ENCODE measurements at places on chromosomes 13 and 19. TPM values are rescaled to one million over a fixed set of nuclear protein-coding genes. Genes with fewer than 3 reads are reported as not detected.

- DNase-seq = peak; percentile 80
Observed at GRCh38 chr13:95201814-95202651, 99.2 kb downstream of the ABCC4 start.

GRCh38 chr13:112244495-112245177 lies 131.5 kb upstream of the SPACA7 start:
- DNase-seq = no peak

DNA sequence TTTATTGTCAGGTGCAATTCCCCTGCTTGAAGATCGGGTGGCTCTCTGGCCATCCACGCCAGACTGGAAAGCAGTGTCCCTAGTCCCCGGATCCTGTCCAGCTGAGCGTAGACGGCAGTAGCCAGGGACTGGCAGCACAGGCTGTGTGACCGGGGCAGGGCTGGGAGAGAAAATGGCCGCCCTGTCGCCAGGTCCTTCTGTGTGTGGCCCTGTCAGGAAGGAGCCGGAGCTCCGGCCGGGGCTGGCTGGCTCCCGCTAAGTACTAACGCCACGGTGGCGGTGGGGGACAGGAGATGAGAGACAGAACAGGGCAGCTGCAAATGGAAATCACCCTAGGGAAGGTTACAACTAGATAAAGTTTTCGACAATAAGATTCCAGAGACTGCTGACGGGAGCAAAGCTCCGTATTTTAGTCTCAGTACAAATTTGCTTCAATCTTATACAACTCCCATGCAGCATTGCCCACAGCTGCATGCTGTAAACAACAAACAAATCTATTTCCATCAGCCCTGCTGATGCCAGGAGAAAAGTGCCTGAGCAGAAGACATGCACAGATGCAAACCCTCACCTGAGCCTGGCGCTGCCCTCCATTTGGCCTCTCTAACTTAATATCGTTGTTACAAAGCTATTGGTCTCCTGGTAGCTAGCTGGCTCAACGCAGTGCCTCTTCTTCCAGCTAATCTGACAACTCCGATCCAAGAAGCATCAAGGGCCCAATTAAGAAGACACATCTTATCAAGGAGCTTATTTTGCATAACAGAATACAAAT lies 253.0 kb downstream of the TSHZ3 start:
- DNase-seq = no peak

GRCh38 chr13:98451676-98452470 lies 125.0 kb downstream of the STK24 start:
- DNase-seq = no peak

- DNase-seq = peak; percentile 7
Observed at GRCh38 chr13:95035311-95036109, 265.7 kb downstream of the ABCC4 start.

DNA sequence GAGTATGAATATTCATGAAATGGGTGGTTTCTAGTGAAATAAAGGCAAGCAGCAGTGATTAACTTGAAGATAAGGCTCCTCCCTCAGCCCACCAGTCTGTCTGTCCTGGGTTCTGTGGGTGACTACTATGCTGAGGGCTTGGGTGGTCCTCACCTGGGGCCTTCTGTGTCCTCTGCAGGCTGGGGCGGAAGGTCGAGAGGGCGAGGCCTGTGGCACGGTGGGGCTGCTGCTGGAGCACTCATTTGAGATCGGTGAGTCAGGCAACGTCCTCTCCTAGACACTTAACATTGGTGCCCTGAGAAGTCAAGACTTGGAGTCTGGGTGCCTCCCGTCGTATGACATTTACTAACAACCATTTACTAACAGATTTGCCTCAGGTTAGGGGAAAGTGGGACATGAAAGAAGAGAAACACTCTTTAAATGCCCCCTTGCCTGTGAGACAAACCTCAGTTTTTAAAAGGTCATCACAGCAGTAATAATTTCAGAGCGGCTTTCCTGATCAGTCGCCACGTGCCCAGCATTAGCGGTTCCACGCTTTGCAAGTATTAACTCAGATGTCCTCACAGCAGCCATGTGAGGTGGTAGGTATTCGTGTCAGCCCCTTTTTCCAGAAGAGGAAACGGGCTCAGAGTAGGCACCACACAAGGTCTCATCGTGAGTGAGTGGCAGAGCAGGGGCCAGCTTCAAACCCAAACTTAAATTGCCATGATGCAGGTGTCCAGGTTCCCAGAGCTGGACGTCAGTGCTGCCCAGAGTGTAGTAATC lies 1.3 kb upstream of the GARIN5A start:
- DNase-seq = no peak

DNA sequence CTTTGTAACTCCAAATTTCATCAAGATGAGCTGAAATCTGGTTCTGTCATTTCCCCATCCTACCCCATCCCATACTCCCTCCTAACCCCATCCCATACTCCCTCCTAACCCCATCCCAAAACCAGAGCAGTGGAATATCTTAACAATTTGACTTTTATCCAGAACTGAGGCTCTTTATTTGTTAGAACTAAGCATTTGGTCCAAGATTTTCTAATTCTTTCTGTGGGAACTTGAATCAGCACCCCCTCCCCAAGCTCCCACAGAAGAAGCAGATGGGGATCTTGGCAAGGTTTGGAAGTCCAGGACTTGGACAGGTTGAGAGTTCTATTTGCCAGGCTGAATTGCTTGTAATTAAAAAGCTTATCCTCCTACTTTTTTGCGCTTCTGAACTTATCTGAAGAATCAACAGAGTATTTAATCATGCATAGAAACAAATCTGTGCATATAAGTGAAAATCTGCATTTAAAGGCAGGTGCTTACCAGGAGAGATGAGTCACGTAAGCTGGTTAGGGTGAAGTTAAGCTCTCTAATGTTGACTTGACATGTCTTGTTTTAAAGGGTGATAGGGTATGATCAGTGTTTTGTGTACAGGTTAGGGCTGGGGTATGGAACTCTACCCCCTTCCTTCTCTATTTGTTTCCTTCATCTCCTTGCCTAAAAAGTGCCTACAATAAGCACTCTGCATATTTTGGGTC lies 111.1 kb downstream of the COG6 start:
- DNase-seq = no peak

DNA sequence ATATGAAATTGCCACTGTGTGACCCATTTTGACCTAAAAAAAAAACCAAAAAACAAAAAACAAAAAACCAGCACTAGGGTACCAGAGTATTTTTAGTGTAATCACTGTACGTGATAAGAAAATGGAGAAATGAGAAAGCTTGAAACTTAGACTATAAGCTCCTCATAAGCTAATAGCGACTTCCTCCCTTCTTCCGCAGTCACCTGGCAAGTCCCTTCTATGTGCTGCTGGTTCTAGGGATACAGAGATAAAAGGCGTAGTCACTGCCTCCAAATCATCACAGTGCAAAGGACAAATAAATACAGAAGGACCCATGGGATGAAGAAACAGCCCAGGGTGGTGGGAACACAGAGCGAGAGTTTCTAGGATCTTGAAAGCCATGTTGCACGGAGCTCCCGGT lies 190.3 kb downstream of the TM9SF2 start:
- no peak for DNase-seq

The OLFM2 gene
- total RNA-seq = 0.91 TPM

The FGF9 gene
- total RNA-seq = not detected

The CEP89 gene
- 46.2 TPM for total RNA-seq

The KIR3DL2 gene
- not detected for total RNA-seq

Data from endothelial cell of umbilical vein (primary cell).